HuH-7.5 (cell line): ENCODE measurements at places on chromosomes 6 and 20.

GRCh38 chr6:68575765-68576439 lies 59.2 kb upstream of the ADGRB3 start:
- DNase-seq = no peak

- DNase-seq = peak; percentile 70
Measured at GRCh38 chr20:32358883-32359632, 927 bp downstream of the ASXL1 start.

DNA sequence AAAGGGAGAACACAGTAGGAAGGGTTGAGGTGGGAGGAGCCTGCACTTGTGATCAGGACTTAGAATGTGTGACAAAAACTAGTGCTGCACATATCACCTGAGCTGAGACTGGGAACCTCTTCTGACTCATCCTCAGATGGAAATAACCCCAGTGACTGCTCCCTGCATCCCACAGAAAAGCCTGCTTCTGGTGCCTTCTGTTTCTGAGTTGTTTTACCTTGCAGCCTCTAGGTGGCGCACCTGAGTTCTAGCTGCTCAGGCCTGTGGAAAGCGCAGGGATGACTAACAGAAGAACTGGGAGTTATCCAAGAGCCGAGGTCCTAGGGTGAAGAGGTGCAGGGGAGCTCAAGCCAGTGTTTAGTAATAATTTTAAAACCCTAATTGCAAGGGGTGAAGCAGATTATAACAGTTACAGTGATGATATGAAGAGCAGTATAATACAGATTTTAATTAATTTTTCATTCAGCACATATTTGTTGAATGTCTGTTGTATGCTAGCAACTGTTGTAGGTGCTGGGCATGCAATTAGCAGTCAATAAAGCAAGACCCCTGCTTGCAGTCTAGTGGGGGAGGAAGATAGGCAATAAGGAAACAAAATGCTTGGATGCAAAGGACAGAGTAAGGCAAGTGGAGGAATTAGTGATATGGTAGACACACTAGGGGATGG lies 302.5 kb downstream of the DHX35 start:
- peak; percentile 65 for DNase-seq

GRCh38 chr6:37123957-37124729 lies 45.8 kb upstream of the PIM1 start:
- no peak for DNase-seq

DNA sequence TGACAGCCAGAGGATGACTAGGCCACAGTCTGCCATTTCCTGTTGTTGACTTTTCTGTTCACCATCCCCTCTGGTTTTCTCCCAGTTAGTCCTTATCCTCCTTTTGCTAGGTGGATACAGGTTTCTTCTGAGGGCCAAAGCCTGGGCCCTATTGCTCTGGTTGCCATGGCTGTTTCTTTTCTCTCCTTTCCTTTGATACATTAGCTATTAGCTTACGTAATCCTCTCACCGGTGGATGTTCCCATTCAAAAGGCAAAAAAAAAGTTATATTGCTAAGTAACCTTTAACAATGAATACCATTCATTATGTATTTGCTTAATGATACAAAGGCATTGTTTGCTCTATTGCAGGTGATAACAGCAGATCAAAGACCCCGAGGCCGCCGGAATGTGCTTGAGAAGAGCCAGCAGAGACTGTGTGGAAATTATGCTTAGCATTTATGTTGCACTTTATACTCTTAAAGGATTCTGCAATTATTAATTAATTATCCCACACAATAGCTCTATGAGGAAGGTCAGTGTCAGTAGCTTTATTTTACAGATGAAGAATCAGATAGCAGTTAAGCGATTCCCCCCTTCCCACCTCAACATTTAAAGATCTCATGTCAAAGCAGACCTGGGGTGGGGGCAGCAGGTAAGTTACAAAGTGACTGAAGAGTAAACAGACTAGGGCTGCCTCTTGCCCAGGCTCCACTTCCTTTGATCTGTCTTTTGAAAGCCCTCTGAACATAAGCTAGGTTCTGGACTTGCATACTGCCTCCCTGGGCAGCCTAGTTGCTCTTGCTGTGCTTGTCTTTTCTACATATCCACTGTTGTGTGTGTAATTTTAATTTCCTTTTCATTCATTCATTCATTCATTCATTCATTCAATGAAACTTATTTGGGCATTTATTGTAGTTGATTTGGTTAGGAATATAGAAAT lies 14.5 kb upstream of the TFB1M start:
- DNase-seq = no peak

GRCh38 chr6:82179415-82179814 lies 68.1 kb downstream of the IBTK start:
- no peak for DNase-seq
